Epithelial cell of esophagus (primary cell): ENCODE measurements at places on chromosomes 7 and 10.
A peak's percentile ranks its signal among the peaks of the same experiment; 100 is the strongest.

DNA sequence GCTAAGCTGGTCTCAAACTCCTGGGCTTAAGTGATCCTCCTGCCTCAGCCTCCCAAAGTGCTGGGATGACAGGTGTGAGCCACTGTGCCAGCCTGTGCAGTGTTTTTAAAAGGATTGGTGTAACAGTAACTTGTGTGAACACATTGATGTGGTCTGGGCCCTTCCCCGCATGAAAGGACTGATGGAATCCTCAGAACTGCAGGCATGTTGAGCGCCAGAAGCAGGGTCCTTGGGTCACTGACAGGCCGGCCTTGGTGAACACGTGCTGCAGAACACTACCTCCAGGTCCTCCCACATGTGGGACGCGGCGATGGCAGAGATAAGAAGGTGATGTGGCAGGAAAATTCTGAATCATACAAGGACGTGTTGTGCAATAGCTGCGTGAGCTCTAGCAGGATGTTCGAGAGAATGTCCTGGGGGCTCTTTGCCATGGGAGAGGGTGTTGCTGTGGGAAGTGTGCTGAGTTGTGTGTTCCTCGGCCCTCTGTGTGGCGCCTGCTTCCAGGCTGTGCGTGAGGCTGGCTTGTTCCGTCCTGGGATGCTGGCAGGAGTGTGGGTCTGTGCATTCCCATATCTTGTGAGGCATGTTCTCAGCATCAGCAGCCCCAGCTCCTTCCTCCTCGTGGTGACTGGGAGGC, 68.2 kb downstream of the DNAJB6 start:
- peak; percentile 94 for DNase-seq

DNA sequence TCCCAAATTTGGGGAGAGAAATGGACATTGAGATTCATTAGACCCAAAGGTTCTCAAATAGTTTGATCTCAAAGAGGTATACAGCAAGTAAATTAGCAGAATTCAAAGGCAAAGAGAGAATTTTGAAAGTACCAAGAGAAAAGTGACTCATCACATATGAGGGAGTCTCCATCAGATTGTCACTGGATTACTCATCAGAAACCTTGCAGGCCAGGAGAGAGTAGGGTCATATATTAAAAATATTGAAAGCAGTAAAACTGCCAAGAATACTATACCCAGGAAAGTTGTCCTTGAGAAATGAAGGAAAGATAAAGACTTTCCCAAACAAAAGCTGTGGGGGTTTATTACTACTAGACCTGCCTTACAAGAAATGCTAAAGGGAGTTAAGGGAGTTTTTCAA, 140.6 kb downstream of the TMEM168 start:
- DNase-seq: peak; percentile 38

GRCh38 chr7:66683770-66684123, 55.1 kb downstream of the KCTD7 start:
- DNase-seq: no peak

DNA sequence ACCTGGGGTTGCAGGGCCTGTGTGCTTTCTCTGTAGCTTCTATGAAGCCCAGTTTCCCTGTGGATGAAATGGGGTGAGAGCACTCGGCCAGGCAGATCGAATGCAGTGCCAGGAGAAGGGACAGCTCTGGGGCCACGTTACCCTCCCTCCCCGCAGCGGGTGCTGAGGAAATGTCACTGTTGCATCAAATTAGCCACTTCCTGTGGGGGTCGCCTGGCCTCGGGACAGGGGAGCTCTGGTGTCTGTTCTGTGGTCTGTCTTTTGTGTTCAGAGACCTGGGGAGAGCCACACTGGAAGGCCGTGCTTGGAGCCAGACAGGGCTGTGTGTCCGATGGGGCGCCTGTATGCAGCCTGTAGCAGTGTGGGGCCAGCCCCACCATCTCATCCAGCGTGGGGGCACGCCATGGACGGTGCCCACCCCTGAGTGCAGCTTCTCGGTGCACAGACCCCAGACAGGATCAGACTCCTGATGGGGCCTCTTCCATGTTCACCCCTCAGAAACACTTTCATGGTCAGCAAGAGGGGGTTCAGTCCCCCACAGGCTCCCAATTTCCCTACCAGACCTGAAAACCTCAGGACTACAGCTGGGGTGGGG, 13.6 kb downstream of the TTYH3 start:
- no peak for DNase-seq

- peak; percentile 10 for DNase-seq
These were observed 46.6 kb upstream of the COL1A2 start for GRCh38 chr7:94348142-94348541.

GRCh38 chr7:151487228-151487627, 32.5 kb downstream of the RHEB start:
- DNase-seq: no peak

- DNase-seq: no peak
These were observed 107.7 kb downstream of the BBS9 start for GRCh38 chr7:33237036-33237435.

DNA sequence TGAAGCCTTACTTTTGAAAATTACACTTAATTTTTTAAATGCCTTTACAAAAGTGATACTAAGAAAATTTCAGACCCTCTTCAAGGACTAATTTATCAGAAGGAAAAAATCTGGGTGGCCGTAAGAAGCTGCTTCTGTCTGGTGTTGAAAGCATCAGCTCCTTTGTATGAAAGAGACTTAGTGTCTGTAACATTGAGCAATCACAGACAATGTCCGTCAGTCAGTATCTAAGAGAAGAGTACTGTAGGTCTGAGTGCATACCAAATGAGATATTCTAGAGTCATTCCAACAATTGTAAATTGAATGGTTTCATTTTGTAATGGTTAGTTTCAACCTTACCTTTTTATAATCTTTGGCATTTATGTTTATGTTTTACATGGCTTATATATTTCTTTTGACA, 11.1 kb upstream of the MDFIC start:
- DNase-seq: peak; percentile 62

GRCh38 chr10:122780391-122780790, 65.3 kb downstream of the CUZD1 start:
- DNase-seq: peak; percentile 51

DNA sequence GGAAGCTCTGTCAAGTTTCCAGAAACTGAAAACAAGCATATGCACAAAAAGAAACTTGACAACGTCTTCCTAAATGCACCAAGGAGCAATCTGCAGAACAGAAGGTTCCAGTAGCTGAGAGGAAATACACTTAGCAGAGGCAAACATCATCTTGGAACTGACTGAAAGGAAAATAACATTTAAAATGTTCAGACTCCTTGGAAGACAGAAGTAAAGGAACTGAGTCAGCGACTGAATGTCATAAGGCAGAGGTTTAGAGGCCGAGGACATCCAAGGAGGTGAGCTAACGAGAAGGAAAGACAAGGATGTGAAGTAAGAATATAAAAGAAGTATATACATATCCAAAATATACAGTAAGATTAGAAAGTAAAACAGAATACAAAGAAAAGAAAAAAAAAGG, 24.1 kb downstream of the SEMA3D start:
- DNase-seq: no peak

DNA sequence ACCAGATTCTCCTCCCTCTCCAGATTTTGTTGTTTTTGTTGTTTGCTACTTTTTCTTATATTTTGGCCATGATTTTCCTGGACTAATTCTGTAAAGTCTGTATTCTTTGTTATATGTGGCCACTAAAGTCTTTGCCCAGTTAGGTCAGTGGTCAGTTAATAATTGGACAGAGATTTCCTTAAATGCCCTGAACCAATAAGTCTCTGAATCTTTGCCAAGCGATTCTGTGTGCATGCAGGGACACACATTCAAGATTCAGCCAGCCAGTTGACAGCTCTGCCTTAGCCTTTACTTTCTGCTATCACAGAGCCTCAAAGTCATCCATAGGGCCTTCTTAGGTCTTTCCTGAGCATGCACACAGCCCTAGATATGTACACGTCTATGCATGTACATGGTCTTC, 11.0 kb upstream of the COL17A1 start:
- DNase-seq: no peak

GRCh38 chr7:115410972-115411686, 489.2 kb downstream of the MDFIC start:
- no peak for DNase-seq

DNA sequence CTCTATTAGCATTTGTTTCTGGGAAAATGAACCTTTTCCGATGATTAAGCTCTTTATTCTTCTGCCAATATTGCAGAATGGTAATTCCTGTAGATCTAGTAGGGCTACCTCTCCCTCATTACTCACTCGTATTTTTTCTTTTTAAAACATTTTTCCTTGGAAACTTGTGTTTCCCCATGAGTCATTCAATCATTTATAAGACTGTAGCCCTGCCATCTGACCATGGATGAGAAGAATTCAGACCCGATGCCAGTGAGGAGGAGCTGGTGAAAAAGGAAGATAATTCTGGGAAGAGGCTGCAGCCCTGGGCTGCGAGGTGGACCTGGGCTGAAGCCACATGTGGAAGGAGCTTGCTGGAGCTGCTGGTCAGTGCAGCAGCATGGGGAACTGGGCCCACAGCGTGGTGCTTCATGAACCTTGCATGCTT, 242.8 kb downstream of the KLF6 start:
- DNase-seq: peak; percentile 86

- no peak for DNase-seq
These were observed 11.2 kb upstream of the C10orf71 start for GRCh38 chr10:49287689-49288340.

GRCh38 chr10:100879741-100880360, 32.9 kb upstream of the SLF2 start:
- DNase-seq: no peak

- no peak for DNase-seq
These were observed 141.9 kb upstream of the MKI67 start for GRCh38 chr10:128268015-128268722.

DNA sequence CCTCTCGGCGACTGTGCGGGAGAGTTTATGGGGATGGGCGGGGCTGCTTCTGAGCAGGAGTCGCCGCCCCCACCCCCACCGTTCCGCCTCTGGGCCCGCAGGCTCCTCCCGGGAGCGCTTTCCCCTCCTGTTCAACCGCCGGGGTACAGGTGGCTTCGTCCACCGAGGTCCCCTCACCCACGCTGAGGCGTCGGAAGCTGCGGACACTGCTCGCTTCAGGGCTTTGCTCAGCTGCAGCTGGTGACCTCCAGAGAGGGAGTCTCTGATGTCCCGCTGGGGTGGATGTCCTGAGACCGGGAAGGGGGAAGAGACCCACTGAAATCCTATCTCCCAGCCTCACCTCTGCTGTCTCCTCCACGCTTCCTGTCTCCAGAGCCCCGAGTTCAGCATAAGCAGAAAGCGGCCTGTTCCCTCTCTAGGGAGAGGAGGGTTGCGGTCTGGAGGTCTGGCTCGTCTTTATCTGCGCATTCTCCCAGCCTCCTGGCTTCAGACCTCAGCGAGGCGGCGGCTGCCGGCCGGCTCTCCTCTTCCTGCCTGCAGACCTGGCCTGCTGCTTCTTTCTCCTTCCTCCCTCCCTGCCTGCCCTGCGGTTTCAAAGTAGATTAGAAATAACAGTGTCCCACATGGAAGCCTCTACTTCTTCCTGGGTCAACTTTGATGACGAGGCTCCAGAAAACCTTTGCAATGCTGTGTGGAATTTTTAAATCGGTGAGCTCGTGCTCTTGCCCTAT, 1.8 kb downstream of the CYP2E1 start:
- DNase-seq: no peak

DNA sequence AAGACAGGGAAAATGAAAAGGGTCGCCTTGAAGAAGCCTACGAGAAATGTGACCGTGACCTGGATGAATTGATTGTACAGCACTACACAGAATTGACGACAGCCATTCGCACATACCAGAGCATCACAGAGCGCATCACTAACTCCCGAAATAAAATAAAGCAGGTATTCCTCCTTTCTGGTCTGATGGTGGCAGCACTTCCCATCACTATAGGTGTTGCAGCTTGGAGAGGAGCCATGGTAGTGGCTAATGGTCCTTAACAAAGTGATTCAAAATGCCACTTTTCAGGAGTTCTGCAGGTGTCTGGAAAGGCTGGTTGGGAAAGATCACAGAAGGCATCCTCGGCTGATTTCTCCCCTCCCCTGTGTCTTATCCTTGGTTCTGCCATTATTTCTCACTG, 22.1 kb downstream of the EXOC4 start:
- DNase-seq: peak; percentile 24

- DNase-seq: peak; percentile 65
These were observed 4.5 kb downstream of the KAZALD1 start for GRCh38 chr10:101066146-101066895.

DNA sequence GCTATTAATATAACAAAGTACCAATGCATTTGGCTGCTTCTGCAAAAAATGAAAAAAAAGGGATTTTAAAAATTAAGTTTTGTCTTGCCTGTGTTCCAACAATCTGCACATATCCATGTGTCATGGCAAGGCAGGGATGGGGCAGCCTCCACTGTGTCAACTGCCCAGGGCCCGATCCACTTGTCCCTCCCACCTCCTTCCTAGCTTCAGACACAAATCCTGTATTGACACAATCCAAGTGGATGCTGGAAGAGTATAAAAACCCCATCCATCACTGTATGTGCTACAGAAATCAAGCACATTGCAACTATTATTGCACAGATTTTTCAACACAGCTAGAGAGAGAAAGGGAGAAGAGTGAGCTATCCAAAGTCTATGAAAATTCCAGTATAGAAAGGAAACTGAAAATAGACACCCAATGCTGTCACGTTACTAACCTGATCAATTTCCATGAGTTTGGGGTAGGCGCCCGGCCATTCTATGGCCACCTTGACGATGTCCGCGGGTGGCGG, 106.4 kb downstream of the ELMO1 start:
- no peak for DNase-seq

DNA sequence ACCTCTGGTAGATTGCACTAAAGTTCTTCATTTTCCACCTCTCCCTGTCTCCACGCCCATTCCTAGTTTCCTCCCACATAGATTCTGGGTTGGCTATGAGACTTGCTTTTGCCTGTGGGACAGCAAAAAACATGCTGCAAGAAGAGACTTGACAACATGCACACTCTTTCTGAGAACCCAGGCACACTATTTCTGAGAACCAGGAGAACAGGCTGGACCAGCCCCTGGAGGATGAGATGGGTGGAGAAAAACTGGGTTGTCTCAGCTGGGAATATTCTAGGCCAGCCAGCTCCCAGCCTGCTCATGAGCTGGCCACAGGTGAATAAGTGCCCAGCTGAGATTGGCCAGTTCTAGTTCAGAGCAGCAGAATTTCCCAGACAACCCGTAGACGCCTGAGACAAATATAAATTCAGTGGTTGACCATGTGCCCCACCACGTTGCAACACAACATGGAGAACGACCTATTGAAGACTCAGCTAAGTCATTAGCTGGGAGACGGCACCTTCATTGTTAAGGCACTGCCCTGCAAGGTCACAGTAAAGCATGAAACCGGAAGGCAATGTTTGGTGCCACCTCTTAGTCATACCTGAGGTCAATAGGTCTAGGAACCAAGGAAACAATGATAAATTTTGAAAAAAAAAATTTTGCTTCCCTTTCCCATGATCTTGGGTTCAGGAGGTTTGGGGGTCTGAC, 92.7 kb upstream of the AKR1E2 start:
- DNase-seq: peak; percentile 99
